Esophagus squamous epithelium (tissue), 5 donors: ENCODE measurements at places on chromosomes 3 and 15.

- no peak for DNase-seq
Observed at GRCh38 chr3:37149257-37149656, 25.1 kb downstream of the LRRFIP2 start.

GRCh38 chr3:14672588-14672987, 2.4 kb upstream of the C3orf20 start:
- DNase-seq: no peak

DNA sequence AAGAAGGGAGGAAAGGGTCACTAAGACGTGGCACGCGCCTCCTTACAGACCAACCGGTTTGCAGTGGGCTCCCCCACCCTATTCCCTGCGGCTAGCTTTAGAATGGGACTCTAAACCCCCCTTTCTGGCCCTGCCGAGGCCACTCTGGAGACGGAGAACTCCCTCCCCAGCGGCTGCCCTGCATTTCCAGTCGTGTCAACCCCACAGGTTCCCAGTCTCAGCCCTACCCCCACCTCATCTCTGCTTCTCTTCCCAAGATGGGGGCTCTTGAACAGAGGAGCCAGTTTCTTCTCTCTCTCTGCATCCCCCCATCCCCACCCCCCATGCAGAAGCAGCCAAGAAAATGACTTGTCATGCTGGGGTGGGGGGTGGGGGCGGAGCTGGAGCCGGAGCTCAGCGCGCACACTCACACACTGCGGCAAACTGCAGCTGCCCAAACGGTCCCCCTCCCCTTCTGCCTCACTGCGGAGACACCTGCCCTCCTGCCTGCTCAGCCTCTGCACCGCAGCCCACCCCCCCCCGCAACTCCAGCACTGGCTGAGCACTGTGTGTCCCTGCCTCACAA, 871 bp downstream of the MAP1A start:
- no peak for DNase-seq

DNA sequence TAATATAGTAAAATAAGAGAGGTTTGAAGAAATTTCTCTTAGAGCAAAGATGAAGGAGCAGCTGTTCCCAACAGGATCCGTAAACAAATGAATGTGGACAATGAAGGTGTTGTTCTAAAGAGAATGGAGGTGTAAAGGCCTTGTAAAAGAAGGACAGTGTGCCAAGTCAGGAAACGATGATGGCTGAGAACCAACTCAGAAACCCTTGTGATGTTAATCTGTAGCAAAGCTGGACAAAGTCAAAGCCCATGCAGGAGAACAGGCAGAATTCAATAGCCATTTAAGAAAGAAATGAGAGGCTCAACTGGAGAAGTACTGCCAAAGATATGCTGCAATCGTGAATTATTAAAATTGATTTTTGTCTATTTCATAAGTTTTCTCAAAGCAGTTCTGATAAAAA, 192.2 kb downstream of the MBNL1 start:
- no peak for DNase-seq

GRCh38 chr3:37701734-37702433, 159.8 kb upstream of the CTDSPL start:
- no peak for DNase-seq

DNA sequence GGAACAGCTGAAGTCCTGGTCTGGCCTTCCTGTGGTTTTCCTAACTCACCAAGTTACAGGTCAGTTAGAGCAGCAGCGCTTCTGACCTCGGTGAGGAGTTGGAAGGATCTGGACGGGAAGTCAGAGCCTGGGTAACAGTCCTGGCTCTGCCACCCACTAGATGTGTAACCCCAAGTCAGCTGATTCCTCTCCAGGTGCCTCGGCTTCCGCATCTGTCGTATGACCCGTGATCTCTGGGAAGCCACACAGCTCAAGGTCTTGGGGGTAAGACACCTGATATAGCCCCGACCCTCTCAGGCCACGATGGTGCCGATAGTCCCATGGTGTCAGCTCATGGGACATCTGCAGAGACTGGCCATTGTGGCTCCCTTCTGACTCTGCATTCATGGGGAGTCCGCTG, 8.3 kb upstream of the PIGZ start:
- DNase-seq: no peak

GRCh38 chr3:155495387-155495786, 201.9 kb upstream of the STRIT1 start:
- no peak for DNase-seq

GRCh38 chr3:63731866-63732265, 79.4 kb downstream of the SNTN start:
- no peak for DNase-seq

DNA sequence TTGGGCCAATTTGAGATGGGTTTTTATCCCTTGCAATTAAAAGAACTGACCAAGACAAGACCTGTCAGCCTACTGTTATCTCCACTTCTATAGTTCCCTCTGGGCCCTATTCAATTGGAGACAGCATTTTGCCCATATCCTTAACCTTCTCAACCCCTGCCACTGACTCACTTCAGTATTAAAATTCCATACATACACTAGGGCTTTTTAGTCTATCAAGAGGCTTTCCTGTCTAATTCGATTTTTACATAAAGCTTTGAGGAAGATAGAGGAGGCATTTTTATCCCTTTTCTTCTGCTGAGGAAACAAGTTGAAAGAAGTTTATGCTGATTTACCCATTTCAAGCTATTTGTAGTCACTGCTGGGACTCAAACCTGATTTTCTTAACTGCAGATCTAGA, 51.1 kb downstream of the GTF2E1 start:
- DNase-seq: no peak

DNA sequence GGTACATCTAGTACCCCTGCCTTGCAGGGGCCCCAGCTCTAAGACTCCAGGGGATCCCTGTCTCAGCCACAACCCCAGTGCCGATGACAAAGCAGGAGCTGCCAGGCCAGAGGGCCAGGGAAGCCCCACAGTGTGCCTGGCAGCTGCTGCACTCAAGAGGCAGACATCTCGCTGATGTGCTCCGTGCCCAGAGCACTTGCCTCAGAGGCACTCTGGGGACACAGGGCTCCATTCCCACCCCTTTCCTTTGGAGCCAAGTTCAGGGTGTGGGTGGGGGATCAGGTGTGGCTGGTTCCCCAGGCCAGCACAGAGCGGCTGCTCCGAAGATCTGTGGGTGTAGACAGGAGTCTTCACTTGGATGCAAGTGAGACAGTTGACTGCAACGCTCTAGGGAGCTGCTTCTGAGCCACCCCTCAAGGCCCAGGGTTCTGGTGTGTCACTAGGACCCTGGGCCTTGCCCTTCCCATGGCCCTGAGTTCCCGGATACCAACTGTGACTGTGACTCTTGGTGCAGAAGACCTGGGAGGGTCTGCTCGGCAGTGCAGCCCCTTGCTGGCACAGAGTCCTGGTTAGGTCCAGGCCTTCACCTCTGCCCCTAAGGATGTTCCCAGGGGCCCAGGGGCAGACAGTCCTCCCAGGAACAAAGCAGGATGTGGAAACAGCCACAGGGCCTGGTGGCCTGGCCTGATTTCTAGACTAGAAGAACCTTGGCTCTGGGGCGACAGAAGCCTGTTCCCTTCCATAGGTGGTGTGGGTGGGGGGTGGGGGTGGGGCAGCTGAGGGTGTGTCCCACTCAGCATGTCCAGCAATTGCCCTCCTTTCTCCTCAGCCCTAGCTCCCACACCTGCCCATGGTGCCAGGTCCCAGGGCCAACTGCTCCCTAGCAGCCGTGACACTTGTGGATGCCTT, 2.5 kb downstream of the NT5DC2 start:
- no peak for DNase-seq

DNA sequence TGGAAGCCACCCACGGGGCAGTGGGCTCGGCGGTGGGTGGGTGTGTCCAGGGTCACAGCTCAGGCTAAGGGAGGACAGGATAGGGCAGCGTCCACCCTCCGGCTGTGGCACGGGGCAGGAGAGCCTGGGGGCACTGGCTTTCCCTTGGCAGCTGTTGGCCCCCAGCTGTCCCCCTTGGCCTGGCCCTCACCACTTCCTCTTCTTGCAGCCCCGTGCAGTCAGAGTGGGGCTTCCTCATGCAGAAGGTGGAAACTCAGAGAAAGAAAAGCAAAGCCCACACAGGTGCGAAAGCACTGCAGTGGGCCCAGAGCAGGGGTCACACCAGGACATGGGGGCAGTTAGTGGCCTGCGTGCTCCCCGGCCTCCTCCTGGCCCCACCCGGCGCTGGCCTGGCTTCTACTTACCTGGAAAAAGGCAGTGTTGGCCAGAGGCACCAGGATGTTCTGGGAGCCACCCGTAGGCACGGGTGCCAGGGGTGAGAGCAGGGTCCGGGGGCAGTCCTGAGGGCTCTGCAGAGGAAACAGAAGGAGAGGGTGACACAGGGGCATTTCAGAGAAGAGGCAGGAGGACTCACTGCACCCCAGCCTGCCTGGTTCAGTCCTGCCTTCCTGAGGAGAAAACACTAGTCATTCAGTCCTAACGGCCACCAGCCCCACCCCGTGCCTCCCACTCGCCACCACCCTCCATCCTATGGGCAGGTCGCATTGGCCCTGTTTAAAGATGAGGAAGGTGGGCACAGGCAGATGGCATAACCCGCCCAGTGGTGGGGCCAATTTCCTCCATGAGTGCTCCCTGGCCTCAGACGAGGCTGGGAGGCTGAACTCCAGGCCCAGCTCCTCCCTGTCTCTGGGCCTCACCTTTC, 28.3 kb downstream of the PLXND1 start:
- peak; percentile 29 for DNase-seq

DNA sequence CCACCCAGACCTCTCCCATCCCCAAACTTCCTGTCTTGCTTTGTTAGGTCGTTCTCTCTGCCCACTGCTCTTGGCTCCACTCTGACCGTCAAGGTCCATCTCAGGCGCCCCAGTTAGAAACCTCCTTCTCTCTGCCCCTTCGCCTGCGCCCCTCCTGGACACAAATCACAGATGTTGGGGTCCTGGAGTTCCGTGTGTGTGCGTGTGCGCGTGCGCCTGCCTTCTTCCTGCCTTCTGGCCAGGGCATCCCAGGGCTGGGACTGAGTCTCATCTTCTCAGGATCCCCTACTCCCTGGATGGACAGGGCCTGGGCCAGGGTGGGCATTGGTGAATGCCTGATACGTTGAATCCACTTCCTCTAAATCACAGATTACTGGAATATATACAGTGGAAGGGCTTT, 869 bp downstream of the ACSBG1 start:
- DNase-seq: no peak

GRCh38 chr15:26449291-26449690, 323.6 kb downstream of the GABRB3 start:
- no peak for DNase-seq

GRCh38 chr15:58934521-58934920, 1.0 kb upstream of the SLTM start:
- no peak for DNase-seq

DNA sequence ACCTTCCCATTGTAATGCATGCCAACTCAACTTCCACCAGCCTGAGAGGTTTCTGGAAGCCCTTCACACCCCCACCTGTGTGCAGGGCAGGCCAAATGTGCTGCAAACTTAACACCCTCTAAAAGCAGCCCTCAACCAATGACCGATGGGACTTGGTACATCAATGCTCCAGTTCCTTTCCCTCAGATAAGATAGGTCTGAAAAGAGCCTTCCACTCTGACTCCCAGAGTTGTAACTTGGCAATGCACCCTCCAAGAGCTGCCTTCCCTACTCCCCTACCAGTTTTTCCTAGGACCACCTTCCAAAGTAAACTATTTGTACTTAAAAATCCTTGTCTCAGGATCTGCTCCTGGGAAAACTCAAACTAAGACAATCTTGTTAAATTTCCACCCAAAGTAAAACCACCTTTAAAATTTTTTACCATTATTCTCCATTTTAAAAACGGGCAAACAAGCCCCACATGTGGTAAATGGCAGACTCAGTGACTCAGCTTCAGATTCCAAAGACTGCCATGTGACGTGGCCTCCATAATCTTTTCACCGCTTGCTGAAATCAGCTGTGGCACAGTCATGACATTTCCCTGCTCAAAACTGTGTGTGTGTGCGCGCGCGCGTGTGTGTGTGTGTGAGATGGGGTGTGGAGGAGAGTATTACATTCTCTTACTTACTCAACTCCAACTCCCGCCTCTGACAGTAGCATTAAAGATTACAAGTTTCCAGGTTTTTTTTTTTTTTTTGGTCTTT, 17.2 kb downstream of the RASGRP1 start:
- DNase-seq: no peak

DNA sequence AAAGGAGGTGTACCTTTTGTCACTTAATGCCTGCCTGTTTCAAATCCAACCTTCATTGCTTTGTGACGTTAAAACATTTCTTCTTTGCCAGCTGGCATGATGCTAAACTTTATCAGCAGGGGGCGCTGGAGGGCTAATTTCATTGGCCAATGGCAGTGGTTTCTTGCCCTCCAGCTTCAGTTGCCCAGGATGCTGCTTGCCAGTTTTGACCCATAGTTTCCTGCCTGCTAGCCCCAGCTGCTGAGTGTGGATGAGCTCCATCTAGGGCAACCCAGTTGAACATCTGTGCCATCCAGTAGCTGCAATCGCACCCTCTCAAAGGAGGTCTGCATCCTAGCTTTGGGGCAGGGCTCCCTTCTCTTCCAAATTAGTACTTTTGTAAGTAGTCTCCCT, 22.1 kb downstream of the ACKR2 start:
- DNase-seq: no peak

- no peak for DNase-seq
Observed at GRCh38 chr15:61764141-61764540, 296.1 kb downstream of the VPS13C start.

DNA sequence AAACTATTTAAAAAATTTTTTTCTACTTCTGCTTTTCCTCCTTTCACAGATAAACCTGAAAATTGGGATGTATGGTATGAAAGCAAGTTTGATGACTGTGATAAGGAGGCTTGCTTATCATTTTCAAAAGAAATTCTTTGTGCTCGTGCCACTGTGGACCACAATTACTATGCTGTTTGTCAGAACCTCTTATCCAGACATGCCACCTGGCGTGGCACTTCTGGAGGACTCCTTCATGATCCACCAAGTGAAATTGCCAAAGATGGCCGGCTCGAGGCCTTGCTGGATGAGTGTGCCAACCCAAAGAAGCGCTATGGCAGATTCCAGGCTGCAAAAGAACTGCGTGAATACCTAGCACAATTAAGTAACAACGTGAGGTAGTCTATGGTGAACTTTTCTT, 17.8 kb downstream of the DIPK2A start:
- DNase-seq: no peak

DNA sequence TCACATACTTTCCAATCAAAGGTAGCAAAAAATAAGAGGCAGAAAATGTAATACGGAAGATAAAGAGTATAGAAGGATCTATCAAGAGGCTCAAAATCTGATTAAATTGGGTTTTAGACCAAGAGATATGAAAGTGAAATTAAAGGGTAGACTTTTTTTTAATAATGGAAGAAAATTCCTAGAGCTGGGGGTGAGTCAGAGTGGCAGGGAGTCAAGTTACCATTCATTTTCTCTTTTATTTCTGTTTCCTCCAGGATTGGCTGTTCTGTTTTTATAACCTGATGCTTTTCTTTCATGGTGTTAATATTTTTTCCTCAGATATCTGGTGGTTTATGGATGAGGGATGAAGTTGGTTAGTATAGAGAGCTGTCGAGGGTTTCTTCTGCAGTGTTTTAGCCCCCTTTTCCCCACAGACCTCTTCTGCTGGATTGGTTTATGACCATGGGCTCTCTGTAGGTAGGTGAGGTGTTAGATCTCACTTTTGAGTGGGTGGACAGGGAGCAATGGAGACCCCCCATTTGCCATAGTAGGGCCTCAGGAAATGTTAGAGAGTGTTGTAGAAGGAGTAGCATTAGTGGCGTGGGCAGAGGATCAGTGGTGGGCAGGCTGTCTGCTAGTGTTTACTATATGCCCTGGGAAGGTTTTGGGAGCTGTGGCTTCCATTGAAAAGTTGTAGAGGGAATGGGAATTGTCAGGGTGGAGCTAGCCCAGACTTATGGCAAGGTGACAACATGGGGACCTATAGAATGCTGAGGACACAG, 201.6 kb upstream of the GOLGA6L4 start:
- no peak for DNase-seq
